ENCODE measurements at places on chromosomes 1 and 21.
A peak's percentile ranks its signal among the peaks of the same experiment; 100 is the strongest.

DNA sequence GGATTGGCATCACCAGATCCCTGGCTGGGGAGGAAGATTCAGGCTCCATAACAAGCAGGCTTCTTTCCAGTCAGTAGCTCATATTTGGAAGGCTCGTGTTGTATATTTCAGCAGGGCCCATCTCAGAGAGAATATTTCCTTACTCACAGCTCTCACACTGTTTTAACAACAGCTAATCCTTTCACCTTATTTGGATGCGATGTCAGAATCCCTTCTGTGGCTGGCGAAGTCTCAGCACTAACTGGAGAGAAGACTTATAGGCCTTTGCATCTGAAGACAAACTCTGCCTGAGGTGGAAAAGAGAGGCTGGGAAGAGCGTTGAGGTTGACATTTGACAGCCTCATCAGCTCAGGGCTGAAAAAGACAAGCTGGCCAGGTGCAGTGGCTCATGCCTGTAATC lies 47.2 kb upstream of the CAPZB start:
- no peak for DNase-seq

DNA sequence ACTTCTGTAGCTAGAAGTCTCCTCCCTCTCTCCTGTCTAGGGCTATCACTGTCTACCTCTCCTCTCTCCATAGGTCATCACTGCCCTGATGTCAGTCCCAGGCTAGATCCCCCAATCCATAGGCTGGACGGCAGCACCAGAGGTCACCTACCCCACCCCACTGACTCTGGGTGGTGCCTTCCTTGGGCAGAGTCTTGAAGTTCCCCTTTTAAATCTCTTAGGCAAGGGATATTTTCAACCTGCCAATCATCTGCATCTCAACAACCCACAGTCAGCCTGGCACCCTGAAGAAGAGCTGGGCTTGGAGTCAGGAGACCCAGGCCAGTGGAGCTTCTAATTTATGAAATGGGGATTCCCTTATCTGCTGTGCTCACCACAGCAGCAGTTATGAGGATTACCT lies 13.2 kb downstream of the MYBPH start:
- no peak for DNase-seq

GRCh38 chr21:20306836-20307235 lies 691.4 kb upstream of the NCAM2 start:
- no peak for DNase-seq

- DNase-seq, result no peak
Measured at GRCh38 chr1:172224871-172225270, 195.6 kb upstream of the C1orf105 start.

DNA sequence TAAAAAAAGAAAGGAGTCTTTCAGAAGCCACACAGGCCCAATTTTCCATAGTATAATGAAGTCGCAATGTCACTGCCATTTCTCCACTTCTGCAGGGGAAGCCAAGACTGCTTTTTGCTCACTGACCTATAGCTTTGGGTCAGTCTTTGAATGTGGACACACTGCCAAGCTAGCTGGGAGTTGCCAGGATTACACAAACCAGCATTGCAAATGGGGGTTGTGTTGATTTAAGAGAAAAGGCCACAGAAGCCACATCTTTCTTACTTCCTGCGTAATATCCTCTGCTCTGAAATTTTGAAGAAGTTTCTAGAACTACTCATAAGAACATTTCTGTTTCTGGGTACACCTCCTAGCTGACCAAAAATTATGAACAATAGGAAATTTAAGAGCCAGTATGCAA lies 45.8 kb upstream of the SAMSN1 start:
- DNase-seq, result no peak

GRCh38 chr1:58765441-58765840 lies 18.4 kb downstream of the JUN start:
- DNase-seq, result no peak

GRCh38 chr1:16013220-16013907 lies 4.5 kb downstream of the HSPB7 start:
- DNase-seq, result no peak

DNA sequence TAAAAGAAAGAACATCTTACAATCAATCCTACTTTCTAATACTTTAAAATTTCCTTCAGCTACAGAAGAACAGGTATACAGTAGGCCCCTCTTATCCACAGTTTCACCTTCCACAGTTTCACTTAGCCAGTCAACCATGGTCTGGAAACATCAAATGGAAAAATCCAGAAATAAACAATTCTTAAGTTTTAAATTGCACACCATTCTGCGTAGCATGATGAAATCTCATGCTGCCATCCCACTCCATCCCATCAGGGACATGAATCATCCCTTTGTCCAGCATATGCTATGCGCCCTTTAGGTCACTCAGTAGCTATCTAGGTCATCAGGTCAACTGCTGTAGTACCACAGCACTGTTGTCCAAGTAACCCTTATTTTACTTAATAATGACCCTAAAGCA lies 67.7 kb downstream of the HSF2BP start:
- no peak for DNase-seq

GRCh38 chr1:3070644-3071564 lies 1.9 kb downstream of the PRDM16 start:
- DNase-seq, result no peak

DNA sequence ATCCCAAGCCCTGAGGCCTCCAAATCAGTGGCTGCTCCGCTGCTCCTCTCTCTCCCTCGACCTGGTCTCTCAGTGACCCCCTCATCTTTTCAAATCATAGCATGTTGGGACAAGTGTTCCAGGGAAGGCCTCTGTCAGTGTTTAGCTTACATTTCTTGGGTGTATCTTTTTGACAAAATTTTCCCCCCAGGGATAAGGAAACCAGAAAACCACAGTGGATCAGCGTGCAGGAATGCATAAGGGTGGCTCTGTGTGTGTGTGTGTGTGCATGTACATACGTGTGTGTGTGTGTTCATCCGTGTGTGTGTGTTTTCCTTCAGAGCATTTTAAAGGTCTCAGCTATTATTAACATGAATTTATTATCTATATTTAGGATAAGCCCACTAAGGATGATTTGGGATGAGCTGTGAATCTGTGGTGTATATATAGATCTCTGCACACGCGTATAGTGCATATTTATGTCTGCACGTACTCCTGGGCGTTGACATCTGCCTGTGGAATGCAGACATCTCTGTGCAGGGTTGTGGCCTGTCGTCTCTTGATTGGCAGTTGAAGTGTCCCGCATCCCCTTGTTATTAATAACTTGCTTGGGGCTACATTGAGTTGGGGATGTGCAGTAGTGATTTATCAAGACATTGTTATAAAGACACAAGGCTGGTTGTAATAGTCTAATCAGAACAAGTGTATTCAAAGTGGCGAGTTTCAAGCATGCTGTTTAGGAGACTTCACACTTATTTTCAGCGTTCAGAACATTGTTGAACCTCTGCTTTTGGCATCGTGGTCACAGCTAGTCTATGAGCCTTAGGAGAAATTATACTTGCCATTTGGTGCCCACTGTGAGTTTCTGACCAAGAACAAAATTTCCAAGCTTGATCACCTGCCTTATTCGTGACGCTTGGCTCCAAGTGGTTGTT lies 55.6 kb downstream of the GALNT2 start:
- no peak for DNase-seq

- DNase-seq, result no peak
Measured at GRCh38 chr1:246152986-246153431, 354.1 kb downstream of the SMYD3 start.

GRCh38 chr1:21508580-21509350 lies 458 bp upstream of the ALPL start:
- no peak for DNase-seq

GRCh38 chr1:35361638-35362037 lies 93.1 kb downstream of the ZMYM4 start:
- DNase-seq, result no peak

DNA sequence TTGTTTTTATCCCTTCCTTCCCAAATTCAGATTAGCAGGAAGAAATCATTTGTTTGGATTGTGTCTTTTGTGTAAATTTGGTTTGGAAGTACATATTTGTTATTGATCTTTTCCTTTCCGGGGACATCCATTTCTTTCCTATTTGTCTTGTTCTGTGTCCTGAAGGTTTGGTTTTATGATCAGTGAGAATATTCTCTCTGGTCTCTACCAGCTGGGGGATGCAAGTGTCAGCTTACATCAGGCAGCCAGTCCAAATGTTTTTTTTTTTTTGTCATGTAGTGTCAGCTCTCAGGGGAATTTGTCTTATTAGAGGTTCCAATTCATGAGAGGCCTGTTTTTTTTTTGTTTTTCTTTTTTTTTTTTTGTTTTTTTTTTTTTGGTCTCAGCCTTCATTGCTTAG lies 479.2 kb upstream of the LRRC7 start:
- no peak for DNase-seq

DNA sequence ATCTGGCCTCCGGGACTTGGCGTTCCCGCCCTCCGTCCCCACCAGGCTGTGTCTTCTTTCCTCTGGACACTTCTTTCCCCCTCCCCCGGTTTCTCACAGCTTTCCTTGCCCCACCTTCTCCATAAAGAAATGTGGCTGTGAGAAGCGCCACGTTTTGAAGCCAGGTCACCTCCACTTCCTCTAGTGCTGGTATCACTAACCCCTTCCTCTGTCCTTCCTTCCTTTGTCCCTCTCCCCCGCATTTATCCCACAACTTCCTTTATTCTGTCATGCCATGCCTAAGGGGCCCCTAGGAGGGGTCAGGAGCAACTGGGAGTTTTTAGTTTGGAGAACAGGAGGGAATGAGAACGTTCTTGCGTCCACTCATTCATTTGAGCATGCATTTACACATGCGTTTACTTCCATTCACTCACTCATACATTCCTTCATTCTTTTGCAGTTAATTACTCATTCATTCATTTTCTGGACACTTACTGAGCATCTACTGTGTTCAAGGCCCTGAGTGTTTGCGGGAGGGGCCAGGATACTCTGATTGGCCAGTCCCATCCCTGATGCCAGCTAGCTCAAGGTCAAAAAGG lies 5.0 kb upstream of the ACOT11 start:
- DNase-seq, result no peak

DNA sequence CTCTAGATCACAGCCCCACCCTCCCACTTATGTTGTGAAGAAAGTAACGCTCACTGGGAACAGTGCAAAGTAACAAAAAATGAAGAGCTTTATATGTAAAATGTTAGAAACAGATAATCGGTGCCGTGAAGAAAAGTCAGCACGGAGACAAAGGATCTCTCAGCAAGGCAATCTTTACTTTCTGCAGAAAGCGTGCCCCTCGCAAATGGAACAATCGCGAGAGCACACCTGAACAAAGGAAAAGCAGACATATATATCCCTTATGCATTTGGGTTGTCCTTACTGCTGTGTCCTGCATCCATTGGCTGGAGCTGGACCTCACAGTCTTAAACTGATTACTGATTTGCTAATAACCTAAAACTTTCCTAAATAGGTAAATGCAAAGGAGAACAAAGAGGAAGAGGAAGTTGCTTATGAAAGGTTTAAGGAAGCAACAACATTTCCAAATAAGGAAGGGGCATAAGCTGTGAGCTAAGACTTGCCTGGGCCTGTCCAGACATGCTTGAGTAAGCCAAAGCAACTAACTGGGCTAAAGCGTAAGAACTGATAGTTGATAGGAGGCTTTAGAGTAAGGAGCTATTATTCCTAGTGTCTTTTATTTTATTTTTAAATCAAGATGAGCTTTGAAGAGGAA lies 89.7 kb downstream of the GTF2B start:
- no peak for DNase-seq

DNA sequence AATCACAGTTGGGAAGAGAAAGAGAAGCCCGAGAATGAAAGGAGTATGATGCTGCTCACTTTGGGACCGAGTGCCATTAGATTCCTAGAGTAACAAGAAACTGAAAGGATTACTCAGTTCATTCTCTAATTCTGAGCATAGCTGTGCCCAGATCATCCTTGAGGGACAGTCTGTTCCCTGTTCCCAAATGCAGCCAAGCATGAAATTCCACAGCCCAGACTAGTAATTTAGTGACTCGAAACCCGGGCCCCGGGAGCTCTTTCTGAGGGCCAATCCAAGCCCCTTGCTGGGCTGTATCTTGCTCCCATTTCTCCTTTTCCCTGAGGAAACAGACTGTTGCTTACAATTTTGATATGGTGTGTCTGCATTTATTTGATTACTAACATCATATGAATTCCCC lies 30.0 kb upstream of the ETS2 start:
- DNase-seq, result no peak

- DNase-seq, result no peak
Measured at GRCh38 chr1:236438614-236439013, 44.5 kb downstream of the EDARADD start.

GRCh38 chr1:12409681-12410080 lies 179.9 kb downstream of the VPS13D start:
- no peak for DNase-seq

- DNase-seq, result no peak
Measured at GRCh38 chr1:10429868-10430215, 391 bp upstream of the CENPS start.

- DNase-seq, result peak; percentile 49
Measured at GRCh38 chr1:182175361-182175931, 113.9 kb upstream of the ZNF648 start.

DNA sequence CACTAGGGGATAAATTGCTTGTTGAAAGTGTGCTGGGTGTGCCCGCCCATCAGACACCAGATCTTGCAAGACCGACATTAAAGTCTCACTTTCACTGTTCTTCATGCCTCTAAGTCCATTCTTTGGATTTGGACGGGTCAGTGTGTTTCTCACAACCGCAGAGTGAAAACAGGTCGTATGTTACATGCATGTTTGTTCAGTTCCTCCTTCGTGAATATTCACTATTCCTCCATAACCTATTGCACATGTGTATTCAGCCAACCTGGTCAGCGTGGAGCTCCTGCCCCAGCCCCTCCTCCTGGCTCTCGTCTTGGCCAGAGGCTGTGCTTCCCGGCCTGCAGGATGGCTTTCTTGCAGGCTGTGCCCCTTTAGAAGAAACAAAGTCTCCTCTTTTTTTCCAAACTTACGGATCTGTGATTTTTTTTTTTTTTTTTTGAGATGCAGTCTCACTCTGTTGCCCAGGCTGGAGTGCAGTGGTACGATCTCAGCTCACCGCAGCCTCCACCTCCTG lies 2.2 kb upstream of the KRTAP10-6 start:
- DNase-seq, result no peak

- no peak for DNase-seq
Measured at GRCh38 chr1:32651461-32652073, 559 bp downstream of the RBBP4 start.

DNA sequence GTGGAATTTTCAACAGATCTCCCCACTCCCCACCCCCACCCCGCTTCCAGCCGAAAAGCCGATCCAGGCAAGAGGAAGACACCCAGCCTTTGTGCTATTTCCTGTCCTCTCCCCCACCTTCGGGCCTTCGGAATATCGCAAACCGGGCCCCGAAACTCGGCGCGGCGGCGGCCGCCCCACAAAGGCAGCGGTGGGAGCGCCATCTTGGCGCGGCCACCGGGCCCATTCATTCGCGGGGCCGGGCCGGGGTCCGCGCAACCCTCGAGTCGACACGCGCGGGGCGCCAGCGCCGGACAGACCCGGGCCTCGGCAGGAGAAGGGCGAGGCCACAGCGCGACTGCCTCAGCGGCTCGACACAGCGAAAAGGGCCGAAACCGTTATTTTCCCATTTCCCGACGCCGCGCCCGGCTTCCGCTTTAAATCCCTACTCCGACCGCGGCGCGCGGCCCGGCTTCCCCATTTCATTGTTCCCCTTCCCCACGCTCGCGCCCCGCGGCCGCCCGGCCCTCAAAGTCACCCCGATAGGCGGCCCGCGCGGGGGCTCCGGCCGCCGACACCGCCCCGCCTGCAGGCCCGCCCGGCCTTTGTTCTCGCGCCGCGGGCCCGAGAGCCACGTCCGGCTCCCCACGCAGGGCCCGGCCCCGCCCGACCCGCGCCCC lies 911 bp downstream of the GNB1 start:
- no peak for DNase-seq

GRCh38 chr1:110155878-110156522 lies 5.7 kb downstream of the SLC6A17 start:
- no peak for DNase-seq

All from NCI-H2081 treated with DMSO at 0.1 percent for 48 hours (cell line).